ENCODE measurements at places on chromosomes 3 and 15.

GRCh38 chr3:65052101-65052500 is 364.3 kb upstream of the ADAMTS9 start:
- DNase-seq, result no peak

DNA sequence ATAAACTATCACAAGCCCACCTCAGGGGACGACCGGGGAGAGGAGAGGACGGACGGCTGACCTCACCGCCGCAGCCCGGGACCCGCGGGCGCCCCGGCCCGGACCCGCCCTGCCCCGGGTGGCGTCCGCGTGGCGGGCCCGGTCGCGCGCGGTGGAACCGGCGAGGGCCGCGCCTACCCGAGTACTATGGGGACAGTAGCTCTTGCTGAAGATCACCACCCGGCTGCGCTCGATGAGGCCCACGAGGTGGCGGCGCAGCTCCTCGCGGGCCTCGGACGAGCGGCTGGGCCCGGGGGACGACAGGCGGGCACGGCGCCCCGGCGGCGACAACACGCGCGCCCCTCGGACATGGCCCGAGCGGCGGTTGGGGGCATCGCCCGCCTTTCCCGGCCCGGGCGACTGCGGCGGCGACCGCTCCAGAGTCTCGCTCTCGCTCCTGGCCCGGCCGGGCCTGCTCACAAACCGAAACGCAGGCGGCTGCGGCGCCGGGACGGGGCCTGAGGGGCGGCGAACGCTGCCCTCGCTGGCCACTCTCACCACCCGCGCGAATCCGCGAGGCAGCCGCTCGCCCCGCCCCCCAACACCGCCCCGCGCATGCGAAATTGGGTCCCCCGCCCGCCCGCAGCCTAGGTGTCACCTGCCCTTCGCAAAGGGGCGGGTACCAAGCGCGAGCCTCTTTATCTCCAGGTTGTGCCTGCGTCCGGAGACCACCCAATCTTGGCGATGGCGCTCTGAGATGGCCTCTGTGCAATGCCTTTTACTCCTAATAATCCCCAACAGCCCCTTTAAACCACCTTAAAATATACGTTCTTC is at the start of gene TXNRD3:
TXNRD3 (minus strand) TSS at position 554 of the 813 bp plus-strand sequence.
- DNase-seq, result peak; percentile 55

DNA sequence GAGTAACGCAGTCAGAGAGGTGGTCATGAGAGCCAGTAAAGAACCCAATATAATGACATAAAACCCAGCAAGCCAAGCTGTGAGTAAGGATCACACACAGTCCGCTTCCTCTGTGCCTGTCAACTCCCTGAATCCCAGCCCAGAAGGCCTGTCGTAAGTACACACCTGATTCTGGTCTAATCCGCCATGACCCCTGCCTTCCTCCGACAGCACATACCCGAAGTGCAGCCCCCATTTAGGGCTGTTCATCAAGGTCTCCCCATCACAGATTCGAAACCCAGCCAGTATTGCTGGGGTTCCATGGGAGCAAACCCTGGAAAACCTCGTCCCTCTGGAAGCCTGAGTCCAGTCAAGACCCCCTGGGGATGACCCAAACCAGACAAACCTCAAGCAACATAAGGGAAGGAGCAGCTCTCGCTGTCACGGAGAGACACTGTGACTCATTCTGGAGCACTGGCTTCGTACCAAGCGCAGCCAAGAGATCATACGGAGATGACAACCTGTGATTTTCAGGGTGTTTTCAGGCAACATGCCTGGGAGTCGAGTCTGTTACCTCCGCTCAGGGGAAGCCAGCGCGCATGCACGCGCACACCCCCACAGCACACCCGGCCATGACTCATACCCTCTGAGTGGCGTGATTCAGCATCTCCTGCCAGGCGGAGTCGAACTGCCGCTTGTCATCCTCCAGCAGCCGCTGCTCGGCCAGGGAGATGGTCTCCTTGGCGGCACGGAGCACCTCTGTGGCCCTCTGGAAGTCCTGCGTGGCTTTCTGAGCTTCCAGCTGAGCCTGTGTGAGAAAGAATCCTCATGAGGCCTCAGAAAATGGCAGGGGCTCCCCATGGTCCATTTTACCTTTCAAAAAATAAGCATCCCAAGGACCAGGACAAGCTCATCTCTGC is 63.0 kb downstream of the SH3BP5 start:
- DNase-seq, result peak; percentile 58

DNA sequence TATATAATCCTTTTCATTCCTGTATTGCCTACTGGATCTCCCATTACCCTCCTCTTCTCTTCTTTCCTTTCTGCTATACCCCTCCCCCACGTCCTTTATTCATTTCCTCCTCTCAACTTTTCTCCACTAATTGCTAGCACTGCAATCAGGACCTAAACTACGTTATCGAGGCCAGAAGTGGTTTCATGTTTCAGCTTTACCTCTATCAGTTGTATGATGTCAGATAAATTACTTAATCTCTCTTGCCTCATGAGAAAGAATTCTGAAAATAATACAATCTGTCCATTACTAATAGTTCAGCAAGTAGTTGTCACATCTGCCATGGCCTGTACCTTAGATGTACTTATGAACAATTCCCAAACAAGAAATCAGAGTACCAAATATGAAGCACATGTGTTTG is 10.6 kb downstream of the POPDC2 start:
- no peak for DNase-seq

GRCh38 chr3:66261355-66261754 is 40.6 kb downstream of the SLC25A26 start:
- DNase-seq, result no peak

DNA sequence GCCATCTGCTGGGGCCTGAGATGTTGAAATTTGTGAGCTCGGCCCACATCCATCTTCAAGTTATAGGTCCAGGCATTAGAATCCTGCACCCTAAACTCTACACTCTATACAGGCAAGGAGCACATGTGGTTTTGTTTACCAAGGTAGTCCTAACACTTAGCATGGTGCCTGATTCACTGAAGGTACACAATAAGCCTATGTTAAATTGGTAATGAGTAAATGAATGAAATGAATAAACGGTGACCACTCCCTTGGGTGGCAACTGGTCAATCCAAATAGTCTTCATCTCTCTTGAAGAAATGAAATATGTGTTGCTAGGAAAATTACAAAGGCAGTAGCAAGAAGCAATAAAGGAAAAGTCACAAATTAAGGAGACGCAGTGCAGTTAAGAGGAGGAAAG is 359.3 kb upstream of the UBE2E2 start:
- DNase-seq, result no peak

- no peak for DNase-seq
These were observed 75.4 kb upstream of the SLC25A26 start for GRCh38 chr3:66145408-66145733.

DNA sequence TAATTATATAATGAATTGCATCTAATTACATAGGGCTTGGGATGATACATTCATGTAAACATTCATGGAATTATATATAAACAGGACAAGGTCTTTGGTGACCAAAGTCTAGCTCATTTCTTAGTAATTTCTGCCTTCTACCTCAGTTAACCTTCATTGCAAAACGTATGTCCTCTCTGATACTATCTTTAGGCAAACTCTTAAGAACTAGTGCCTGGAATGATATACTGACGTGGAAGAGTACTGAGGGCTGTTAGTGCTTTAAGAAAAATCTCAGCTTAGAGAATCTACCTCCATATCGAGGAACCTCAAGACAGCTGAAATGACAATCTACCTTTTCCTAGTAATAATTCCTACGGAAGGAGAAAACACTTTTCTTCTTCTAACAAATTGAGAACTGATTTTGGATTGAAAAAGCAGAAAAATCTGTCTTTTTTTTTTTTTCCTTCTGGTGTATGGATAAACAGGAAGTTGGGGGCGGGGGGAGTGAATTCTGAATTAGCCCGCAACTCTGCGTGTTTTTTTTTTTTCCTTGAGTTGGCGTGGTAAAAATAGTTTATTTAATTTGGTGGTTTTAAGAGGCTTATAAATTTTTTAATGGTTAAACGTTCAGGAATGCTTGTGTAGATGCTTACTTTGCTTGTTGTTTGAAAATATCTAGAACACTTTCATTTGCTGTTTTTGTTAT is 43.2 kb downstream of the RARB start:
- DNase-seq, result no peak

DNA sequence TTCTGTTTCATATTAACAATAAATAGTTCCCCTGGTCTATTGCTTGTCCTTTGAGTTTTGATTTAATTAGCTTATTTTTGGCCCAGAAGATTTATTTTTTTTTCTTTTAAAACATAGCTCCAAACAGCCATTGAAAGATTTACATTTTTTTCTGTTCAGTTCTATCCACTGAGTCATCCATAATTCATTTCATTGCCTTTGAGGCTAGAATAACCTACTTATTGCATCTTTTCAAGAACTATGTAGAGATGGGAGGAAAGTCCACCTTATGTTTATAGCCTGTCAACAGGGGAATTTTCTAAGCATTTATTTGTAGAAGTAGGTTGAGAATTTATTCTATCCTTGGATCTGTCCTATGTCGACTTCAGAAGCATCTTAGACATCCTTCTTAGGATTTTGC is 53.4 kb upstream of the CHD2 start:
- DNase-seq, result no peak

GRCh38 chr15:88890495-88890894 is 4.8 kb downstream of the HAPLN3 start:
- no peak for DNase-seq

DNA sequence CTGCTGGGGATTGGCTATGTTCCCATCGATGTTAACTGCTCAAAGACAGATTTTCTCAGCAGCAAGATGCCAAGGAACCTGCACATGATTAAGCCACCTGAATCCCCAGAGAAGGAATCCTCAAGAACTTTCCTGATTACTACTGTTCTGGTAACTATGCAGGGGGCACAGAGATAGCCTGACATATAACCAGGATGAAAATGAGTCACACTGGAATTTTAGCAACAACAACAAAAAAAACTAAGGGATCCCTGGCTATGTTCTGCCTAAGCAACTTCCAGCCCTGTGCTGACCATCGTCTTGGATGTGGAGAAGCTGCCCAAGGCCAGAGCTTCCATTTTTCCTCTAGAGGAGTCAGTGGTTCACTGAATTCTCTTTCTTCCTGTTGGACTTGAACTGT is 13.8 kb downstream of the RIOX2 start:
- no peak for DNase-seq

GRCh38 chr3:115999613-116000012 is 376.3 kb downstream of the GAP43 start:
- DNase-seq, result no peak

GRCh38 chr15:91866971-91867372 is 13.5 kb downstream of the SLCO3A1 start:
- peak; percentile 29 for DNase-seq

DNA sequence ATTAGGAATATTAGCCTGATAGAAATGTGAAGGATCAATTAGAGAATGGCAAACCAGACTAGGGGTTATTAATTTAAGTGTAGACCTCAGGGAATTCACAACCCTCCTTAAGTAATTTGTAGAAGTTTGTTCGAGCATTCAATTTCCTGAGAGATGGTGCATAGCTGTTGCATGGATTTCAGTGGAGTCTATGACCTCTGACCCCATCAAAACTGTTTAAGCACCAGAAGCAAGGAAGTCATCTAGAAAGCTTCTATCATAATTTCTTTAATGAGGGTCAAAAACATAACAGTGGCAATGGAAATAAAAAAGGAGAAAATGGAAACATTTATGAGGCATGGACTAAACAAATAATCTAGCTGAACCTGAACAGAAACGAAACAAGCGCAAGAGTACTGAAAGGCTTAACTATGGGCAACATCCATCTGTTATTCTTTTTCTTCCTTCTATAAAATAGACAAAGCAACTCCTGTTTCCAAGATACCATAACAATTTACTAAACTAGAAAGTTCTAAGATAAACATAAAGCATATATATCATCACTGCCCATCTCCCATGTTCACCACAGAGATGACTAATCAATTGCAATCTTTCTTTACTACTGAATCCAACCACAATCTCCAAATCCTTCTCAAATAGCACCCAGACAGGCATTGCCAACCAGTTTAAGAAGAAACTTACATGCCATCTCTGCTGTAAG is 151.4 kb downstream of the THRB start:
- DNase-seq, result no peak

DNA sequence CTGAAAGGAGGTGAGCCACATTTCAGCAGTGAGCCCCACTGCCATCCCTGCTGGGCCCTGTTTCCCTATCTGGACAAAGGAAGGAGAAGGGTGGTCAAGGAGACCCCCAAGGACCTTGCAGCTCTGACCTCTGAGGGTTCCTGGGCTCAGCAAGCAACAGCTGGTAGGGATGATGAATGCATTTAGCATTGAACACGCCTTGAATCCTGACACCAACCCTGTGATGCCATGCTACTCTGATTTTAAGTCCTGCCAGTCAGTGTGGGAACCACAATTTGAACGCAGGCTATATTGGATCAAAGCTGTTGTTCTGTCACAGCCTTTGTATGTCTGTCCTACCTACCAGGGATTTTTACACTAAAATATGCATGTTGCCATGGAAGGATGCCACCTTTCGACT is 6.5 kb downstream of the MPI start:
- no peak for DNase-seq

GRCh38 chr3:83941990-83942745 is 1016.6 kb upstream of the CADM2 start:
- DNase-seq, result no peak

- no peak for DNase-seq
These were observed 534 bp downstream of the FRMD5 start for GRCh38 chr15:44194323-44195150.

DNA sequence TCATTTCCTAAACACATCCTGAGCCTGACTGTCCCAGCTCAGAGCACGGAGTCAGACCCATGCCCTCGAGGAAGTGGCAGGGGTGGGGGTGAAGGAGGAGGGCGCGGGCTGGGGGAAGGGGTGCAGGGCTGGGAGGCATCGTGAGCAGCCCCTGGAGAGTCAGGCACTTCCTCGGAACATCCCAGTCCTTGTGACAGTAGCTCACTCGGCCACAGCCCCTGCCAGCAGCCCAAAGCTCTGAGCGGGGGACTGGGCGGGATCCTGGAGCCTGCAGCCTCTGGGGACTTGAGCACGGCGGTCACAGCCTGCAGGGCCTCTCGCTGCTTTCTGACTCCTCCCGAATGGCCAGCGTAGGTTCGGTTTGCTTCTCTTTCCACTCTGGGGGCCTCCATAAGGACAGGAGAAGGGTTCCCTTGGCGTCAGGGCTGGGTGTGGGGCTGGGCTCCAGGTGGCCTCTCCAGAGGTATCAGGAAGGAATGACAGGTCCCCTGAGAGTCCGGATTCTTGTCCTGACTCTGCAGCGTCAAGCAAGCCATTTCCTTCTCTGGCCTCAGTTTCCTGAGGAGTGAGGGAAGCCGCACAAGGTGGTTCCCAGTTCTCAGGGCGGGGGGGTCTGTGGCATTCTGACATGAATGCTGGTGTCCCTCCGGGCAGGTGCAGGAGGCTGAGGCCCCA is 20.9 kb downstream of the PSTPIP1 start:
- no peak for DNase-seq

DNA sequence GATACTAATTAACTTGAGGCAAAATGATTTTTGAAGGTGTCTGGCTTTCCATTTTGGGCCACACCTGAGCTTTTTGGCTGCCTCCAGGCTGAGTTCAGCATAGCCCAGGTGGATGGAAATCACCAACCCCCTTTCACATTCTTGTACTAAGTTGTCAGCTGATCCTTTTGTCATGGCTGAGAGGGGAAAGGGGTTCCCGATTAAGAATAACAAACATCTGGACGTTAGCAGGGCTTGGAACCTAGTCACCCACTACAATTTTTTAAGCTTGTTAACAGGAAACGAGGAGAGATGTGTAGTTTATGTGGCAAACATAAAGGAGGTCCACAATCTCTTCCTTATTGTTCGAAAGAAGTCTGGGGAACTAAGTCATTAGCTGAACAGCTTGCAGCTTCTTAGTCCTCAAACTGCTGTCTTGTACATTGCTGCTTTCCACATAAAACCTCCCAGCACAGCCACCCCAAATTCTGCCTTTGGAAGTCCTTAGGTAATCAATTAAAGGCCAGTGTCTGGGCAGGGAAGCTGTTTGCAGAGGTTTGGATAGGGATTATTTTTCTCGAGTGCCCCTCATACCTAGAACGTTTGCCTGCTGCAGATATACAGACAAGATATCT is 5.0 kb downstream of the NR2F2 start:
- no peak for DNase-seq
